Central memory CD4-positive, alpha-beta T cell (primary cell): ENCODE measurements at places on chromosomes 2 and 18.

- DNase-seq: no peak
Observed at GRCh38 chr2:147061269-147061668, 783.6 kb upstream of the ACVR2A start.

DNA sequence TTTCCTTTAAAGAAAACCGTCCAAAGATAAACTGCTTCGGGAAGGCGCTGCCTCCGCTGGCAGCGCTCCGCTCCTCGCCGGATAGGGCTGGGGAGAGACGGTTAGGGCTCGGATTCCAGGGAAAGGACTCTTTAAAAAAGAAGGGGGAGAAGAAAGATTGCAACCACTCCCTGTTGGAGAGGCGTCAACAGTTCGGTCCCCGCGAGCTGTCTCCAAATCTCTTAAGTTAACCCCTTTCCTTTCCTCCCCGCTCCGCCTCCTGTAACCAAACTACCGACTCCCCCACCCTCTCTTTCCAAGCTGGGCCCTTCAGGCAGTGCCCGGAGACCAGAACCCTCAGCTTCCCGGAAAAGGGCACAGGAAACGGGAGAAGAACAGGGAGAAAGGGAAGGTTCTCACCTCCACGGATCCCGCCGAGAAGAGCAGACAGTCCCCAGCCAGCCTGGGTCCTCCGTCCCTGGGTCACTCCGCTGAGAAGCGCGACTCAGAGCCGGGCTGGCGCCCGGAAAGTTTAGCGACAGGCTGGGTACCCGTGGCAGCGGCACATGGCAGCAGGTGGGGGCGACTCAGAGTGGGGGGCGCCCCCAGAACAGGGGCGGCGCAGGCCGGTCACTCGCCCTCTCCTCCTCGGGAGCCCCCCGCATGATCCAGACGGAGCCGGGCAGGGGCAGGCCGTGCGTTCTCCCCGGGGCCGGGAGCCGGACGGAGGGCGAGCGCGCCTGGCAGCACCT lies 675 bp downstream of the FZD5 start:
- no peak for DNase-seq

DNA sequence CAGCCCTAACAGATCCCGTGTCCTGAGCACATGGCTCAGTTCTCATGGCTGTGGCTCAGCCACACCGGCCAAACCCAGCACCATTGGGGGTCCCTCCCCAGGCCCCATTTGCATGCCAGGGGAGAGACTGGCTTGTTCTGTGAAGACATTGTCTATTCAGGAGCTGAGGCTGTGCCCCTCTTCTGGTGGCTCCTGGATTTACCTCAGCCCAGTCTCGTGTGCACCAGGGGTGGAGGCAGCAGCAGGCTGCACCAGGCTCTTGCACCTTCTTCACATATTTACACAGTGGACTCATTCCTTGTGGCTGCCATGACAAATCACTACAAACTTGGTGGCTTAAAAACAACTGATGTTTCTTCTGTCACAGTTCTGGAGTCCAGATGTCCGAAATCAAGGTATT lies 92.4 kb upstream of the ITGA6 start:
- no peak for DNase-seq

DNA sequence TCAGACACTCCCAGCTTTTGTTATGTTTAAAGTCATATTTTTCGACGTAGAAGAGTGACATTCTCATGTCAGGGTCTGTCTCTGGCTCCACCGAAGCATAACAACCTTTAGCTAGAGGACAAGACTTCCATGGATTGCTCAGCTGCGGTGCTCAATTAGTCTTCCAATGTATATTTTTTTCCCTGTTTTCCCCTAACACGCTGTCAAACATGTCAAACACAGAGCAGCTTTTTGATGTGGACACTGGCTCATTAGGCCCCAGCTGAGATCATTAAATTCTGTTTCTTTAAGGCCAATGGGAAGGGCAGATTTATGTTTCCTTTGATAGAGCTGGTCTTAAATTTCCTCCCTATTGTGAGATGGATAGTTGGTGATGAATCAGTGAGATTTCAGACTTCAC lies 525.4 kb downstream of the PIK3C3 start:
- no peak for DNase-seq
